ENCODE measurements at places on chromosomes 3 and 15. TPM values are rescaled to one million over a fixed set of nuclear protein-coding genes. Genes with fewer than 3 reads are reported as not detected.

DNA sequence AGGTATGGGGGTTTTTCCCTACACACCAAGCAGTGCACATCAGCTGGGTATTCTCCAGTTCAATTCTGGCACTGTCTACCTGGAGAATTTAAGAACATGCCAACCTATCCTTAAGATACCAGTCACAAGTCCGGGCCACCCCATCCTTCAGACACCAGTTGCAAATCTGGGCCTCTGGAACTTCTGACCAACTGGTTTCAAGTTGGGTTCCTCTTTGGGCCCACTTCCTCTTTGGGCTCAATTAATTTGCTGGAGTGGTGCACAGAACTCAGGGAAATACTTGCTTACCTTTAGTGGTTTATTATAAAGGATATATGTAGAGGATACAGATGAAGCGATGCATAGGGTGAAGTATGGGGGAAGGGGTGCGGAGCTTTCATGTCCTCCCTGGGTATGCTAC lies 25.3 kb downstream of the GLCE start:
- no peak for DNase-seq

ZNF620 gene
- 1.4 TPM for total RNA-seq

DNA sequence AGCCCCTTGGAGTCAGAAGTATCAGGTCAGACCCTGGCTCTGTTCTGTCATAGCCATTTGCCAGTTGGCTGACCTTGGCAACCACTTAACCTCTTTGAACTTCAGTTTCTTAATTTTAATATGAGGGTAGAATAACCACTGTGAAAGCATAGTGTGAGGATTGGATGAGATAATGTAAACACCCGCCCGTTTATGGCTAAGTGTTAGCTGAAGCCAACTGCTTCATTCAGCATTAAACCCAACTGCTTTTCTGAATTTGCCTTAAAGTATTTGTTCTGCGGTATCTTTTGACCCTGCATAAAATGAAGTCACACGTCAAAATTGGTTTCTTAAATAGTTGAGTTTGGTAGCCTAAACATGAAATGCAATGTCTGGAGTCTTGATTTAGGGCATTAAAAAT lies 121.5 kb upstream of the ABHD17C start:
- DNase-seq, result no peak

DNA sequence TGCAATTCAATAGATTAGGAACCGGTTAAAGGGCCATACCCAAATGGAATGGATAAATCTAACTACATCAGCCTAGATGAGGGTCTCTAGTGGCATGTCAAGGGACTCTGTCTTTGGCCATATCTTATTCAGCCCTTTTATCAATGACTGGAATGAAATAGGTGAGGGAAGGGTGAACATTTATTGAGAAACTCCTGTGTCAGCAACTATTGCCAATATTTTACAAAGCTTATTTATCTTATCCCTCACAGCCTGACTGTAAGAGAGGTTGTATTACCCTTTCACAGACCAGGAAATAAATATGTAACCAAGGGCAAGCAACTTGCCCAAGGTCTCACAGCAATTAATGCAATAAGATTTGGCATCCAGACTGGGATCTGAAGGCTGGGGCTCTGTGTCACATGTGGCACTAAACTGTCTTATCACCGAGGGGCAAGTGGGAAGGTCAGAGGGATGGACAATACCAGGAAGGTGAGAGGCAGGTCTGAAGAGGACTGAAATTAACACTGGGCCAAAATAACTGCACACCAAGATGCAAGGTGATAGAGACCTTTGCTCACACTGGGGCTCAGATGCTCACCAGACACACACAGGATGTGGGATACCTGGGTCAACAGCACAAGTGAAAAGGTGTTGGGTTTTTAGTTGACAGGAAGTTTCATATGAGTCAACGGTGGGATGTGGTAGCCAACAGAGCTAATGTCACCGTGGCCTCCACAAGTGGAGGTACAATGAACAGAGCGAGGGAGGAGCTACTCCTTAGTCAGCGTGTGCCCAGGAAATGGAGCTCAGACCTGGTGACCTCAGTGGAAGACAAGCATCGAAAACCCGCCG lies 261.3 kb downstream of the RPLP1 start:
- no peak for DNase-seq

- no peak for DNase-seq
These were observed 80.8 kb downstream of the RFTN1 start for GRCh38 chr3:16432714-16433113.

DNA sequence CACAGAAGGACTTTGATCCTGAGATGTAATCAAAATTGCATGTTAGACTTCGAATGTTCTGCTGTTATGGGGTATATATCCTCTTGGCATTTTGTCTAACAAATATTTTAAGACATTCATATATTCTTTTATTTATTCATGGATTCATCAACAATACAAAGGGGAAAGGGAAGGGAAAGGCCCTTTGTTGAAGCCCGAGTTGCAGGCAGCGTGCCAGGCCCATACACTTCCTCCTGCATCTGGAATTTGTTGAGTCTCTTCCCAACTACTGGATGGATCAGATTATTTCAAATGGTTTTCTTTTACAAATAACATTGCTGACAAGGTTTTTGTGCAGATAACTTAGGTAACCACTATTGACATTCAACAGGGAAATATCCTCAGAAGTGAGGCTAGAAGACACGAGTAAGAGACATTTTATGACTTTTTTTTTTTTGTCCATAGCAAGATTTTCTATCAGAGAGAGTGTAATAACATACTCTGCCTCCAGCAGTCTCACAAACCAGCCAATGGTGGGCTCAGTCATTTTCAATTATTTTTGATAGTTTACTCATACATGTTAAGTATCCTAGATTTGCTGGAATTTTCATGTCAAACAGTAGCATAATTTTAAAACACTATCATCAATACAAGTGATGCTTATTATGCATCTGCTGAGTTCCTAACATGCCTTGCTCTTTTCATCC lies 94.3 kb downstream of the RPL39L start:
- no peak for DNase-seq

FSIP1 gene
- total RNA-seq, result 0.98 TPM

SAMMSON gene
- 0.30 TPM for total RNA-seq

DNA sequence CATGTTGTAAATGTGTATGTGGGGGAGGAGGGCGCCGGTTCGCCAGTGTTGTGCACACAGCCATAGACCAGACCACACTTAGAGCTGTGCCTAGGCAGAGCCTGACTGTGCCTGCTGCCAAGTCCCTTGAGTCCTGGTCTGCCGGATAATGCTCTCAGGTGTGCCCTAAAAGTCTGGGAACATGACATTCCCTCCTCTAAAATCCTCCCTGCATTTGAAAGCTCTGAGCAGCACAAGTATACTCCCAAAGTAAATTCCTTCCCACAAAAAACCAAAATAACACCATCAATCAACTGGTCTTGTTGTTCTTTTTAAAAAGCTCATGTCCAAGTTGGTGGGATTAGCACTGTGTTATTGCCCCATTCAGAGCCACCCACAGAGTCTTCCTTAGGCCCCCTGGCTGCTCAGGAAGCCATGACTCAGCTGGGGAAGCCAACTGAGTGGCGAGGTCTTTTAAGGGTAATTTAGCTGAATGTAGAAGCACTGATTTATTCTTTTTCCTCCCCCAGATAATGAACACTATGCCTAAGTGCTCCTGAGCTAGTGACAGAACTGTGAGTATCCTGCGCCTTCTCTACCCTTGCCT lies 147.8 kb upstream of the MCTP2 start:
- DNase-seq, result no peak

- no peak for DNase-seq
These were observed 67.6 kb downstream of the SLC6A11 start for GRCh38 chr3:10883478-10884234.

GRCh38 chr15:57079931-57080620 lies 161.6 kb downstream of the TCF12 start:
- DNase-seq, result no peak
